Stimulated activated CD4-positive, alpha-beta T cell treated with anti-CD3 and anti-CD28 coated beads, Interleukin-12 subunit alpha, Interleukin-12 subunit beta, amount 100 ng/mL, for 48 hours (primary cell): ENCODE measurements at places on chromosomes 7 and 10.

GRCh38 chr10:61609701-61610100, 53.0 kb upstream of the CABCOCO1 start:
- DNase-seq: no peak

DNA sequence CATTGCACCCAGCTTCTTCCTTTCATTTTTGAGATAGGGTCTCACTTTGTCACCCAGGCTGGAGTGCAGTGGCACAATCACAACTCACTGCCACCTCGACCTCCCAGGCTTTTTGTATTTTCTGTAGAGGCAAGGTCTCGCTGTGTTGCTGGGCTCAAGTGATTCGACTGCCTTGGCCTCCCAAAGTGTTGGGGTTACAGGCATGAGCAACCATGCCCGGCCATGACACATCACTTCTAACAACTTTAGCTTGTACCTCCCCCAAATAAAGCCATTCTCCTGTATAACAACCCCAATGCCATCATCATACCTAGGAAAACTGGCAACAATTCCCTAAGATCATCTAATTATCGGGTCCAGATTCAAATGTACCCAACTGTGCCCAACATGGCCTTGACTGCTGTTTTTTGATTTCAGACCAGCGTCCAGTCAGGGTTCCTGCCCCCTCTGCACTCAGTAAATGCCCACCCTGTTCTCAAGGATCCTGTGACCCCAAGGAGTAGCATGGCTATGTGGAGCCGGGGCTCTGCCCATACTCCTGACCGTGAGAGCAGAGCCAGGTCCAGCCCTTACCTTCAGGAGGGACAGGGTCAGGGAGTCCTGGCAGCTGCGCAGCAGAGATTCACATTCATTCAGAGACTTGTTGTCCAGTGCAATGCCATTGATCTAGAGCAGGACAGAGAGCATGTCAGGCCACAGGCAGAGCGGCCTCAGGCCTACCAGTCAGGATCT, 102.6 kb downstream of the DLG5 start:
- DNase-seq: no peak

DNA sequence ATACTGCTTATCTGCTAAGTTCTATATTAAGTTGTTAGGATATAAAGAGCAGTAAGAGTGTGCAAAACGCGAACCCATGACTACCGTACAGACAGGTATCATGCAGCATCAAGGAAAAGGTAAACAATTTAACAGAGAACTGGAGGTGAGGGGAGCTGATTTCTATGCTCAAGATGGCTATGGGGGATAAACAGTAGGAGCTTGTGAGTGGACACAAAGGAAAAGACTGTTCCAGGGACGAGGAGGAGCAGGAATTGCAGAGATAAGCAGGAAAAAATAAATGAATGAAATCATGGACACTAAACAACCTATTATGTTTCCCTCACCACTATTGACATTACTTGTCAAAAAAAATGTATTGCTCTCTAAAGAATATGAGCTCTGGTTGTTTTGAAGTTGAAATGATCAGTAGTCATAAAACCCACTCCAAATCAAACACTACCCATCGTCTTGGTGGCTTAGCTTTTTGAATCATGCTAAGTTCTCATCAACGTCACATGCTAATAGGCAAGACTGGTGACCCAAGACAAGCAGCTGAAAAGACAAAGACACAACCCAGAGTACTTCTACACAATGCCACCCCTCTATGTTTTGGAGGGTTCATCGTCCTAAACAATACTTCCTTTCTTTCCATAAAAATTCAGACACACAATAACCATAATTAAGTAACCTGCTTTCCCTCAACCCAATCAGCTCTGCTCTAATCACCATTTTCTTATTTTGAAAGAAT, 102.7 kb downstream of the NRP1 start:
- DNase-seq: no peak

DNA sequence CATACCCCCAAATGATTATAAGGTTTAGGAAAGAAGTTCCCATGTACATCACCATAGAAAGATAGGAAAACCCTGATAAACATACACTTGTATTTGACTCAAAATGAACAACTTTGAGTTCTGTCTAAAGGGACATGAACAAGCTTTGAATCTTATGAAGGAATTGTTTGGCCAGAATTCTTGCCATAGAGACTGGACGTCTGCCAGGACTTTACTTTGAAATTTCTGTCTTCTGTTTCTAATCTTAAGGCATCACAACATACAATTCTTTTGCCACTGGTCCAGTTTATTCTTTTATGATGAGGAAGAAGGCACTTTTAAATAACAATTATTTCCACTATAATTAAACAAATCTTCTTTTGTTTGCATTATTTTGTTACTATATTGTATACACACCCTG, 26.2 kb upstream of the CYP26C1 start:
- no peak for DNase-seq

DNA sequence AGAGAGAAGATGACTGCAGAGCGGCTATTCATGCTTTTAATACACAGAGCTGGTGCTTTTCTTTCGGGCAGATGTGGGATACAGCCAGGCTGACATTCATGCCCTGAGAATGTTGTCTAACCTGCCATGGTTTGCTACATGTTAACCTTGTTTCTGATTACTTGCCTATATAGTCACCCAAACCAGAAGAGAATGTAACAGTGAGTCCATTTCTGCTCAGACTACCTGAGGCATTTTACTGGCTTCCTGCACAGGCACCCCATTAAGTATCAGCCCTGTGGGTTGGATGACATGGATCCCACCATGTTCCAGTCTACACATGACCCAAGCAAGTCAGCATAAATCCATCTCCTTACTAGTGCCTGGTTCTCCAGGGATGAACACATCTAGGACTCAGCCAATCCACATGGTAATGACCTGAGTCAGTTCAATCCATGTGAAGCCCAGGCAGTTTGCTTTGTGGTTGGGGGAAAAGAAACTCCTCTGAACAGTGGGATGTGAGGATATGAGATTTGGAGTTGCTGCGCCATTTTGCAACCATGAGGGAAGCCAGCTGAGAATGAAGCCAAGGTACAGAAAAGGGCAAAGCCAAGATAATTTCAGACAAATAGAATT, 55.7 kb upstream of the MKX start:
- no peak for DNase-seq

GRCh38 chr7:49580000-49580399, 193.4 kb upstream of the VWC2 start:
- no peak for DNase-seq
